ENCODE measurements at places on chromosomes 6 and 20.

DNA sequence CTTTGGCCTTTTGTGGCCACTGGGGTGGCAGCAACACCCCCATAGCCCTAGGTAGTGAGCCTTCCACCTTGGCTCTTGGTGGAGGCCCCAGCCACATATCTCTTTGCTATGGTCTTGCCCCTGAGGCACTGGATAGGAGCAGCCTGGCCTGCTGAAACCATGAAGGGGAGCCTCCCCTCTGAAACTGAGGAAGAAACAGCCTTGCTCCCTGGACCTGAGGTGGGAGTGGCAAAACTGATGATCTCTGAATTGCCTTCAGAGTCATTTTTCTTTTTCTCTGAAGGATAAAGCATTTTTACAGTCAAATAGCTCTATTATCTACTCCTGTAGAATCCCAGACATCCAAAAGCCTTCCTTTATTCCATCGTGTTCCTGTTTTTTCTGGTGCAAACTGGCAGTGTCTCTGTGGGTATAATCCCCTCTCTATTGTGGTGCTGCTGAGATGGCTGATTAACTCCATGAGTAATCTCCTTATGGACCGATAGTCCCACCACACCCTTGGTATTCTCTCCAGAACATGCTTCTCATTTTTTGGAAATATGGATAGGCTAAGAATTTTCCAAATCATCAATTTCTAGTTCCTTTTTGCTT, 22.0 kb upstream of the PRSS35 start:
- no peak for DNase-seq

DNA sequence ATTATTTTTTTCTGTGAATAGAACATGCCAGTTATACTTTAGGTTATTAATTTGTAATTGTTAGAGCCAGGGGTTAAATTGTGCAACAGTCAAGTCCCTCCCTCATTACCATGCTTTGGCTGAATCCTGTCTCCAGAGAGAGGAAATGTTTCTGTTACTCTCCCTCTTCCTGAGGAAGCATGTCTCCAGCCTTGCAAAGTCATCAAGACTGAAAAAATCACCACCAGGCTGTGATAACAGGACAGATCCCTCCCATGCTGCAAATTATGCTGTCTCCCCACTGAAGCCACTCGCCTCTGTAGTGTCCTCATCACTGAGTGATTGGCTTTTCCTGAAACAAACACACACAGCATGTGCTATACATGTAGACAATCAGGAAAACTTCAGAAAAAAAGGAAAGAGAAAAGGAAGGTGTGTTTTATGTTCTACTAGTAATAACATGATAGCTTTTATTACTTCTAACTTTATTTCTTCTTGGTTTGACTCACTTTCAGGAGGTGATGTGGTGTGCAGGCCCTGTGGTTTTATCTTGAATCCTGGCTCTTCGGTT, 290.0 kb upstream of the JAG1 start:
- DNase-seq = no peak

- no peak for DNase-seq
Measured at GRCh38 chr6:125717120-125717731, 32.2 kb upstream of the HEY2 start.

DNA sequence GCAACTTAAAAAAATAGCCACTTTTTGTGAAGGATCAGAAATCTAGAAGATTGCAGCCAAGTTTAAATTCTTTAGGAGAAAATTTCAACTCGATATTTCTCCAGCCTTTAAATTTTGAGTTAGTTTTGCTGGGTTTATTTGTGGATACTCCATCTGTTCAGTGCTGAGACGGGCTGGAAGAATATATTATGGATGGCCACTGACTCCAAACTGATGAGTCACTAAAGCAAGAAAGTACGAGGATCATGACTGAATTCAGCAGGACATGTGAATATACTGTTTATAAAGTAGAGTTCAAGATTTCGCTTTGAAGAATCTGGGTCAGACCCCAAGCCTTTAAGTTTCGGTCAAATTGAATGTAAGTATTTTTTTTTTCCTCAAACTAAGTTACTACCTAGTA, 199.5 kb downstream of the ADGRB3 start:
- no peak for DNase-seq

DNA sequence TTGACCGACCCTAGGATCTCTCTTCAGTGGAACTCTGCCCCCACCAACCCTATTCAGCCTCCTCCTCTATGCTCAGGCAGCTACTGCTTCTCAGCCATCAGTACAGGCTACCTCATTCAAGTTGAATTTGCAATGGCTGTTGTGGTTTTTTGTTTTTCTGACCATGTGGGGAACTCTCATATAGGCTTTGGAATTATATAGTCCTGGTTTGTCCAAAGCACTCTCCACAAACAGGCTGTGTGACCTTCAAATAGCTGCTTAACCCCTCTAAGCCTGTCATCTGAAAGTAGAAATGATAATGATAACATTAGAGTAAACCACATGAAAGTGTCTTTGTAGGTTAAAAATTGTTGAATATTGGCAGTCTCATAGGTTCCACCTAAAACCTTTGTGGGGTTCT, 80.3 kb downstream of the UNC5CL start:
- DNase-seq = no peak

DNA sequence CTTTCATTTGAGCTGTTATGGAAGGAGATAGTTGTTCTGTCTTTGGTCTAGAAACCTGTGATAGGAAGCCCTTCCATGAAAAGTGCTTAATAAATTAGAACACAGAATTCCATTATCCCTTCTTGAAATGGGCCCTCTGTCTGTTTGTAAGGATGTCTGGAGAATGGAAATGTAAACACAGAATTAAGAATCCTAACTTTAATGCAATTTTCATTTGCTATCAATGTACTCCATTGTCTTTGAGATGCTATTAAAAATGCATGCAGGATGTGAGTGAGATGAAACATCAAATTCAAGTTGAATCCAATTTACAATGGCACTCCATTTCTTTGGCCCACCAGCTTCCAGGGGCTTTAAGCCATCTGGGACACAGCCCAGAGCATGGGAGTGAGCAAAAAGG, 13.9 kb upstream of the AARS2 start:
- DNase-seq = no peak

GRCh38 chr6:127131772-127132376, 13.4 kb downstream of the RSPO3 start:
- no peak for DNase-seq

DNA sequence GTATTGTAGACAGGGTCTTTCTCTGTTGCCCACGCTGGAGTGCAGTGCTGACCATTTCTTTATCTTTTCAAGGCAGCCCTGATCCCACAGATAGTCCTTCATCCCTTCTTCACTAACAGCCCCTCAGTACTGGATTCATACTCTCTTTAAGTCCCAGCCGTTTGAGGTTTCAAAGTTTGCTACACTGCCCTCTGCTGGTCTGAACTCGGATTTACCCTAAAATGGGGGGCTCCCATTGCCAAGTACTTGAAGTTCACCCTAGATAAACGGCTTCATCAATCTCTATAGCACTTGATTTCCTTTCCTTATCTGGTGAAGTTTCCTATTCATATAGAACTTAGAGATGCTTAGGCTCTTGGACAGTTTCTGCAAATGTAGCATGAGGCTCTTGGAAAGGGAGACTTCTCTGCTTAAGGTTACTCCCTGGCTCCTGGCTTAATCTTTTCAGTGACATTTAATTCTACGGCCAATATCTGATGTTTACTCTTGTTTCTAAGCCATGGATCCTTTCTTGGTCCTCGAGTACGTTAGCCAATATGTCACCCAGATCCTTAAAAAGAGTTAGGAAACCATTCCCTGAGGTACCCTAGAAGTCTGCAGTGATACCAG, 21.4 kb upstream of the PREP start:
- DNase-seq = peak; percentile 56

GRCh38 chr6:9699888-9700287, 715.0 kb downstream of the TFAP2A start:
- no peak for DNase-seq

GRCh38 chr20:22920898-22921297, 114.2 kb upstream of the SSTR4 start:
- no peak for DNase-seq

DNA sequence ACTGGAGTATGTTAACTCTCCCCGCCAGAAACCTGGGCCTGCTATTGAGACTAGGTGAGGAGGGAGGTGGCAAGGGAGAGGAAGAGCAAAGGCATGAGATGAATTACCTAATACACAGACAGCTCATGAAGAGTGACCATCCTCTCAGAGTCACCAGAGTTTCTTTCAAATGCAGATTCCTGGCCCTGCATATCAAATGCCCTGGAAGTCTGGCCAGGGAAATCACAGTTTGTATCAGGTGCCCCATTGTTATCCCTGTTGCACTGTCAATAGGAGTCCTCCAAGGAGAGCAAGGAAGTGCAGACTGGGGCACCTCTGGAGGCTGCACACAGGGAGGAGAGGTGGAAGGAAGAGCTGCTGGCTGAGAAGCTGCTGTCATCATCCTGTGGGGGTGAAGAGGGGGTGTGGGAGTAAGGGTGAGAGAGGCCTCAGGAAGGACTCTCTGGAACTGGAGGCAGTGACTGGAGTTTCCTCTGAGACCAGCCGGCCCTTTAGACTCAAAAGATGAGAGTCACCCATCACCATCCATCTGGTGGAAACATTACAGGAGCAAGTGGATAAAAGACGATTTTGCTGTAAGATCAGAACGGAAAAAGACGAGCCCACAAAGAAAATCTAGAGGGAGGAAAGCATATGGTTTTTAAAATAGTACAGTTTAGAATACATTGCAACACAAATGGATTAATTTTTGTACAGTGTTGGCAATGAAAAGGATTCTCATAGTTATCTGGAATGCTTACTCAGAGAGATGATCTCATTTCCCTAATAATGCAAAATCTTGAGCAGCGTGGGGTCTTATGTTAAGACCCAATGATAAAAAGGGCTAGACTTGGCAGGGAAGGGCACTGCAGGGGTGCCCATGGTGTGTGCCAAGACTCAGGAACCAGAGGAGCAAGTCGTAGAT, 268.1 kb downstream of the UST start:
- no peak for DNase-seq

DNA sequence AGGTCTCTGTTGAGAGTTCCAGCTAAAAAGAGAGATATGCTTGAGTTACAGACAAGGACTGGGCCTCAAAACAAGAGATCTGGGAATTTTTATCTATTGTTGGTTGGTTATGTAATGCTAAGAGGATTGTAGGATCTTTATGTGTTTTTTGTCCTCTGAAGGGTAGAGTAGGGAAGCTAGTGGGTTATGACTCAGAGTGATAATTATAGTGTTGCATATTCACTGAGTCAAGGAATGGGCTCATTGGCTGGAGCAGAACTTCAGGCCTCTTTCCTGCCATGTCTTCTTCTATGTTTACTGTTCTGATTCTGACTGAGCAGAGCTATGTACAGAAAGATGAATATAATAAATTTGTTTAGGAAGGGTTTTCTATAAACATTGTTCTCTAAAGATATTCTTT, 66.1 kb upstream of the NOX3 start:
- no peak for DNase-seq

GRCh38 chr20:35091816-35092523, 637 bp downstream of the TRPC4AP start:
- no peak for DNase-seq

- DNase-seq = no peak
Measured at GRCh38 chr6:166041277-166041676, 126.4 kb downstream of the TBXT start.

- no peak for DNase-seq
Measured at GRCh38 chr6:149766156-149766769, 16.7 kb downstream of the PCMT1 start.

DNA sequence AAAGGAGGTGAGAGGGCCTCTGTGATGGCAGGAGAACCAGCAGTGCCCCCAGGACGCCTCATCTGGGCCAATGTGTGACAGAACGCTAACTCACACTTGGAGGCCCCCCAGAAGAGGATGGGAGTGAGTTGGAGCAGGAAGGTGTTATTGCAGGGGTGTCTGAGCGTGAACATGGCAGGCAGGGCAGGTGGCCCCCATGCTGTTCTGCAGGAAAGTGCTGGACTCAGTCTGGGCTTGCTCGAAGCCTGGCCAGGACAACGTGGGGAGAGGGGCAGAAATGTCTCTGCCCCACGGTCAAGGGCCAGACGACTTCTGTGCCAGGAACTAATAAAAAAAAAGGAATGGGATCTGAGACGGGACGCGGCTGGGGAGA, 931 bp upstream of the EBF4 start:
- DNase-seq = no peak

DNA sequence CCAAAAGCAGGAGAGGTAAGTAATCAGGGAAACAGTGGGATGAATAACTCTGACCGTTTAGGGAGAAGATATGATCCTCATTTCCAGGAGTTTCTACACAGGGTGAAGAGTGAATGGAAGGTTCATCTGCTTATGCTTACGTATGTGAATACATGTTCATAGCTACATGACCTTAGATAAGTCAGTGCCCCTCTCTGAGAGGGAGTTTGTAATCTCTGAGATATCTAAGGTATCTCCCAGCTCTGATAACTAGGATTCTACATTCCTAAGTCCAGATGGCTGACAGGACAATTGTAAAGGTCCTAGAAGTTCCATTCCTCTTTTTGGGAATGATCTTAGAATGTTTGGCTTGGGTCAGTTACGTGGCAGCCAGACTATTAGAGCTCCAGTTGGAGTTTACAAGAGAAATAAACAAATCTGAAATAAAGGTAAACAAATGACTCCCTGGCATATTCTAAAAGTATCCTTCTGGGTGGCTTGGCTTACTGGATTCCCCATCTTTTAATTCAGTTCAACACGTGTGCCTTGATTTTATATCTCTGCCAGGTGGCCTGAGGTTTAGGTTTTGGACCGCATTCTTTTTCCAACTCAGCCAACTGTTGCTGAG, 15.8 kb downstream of the PROCR start:
- DNase-seq = no peak

GRCh38 chr20:51713213-51713598, 55.0 kb downstream of the ATP9A start:
- no peak for DNase-seq

GRCh38 chr6:150392452-150393220, 23.8 kb downstream of the IYD start:
- DNase-seq = no peak

GRCh38 chr6:86477500-86478148, 459.7 kb upstream of the HTR1E start:
- DNase-seq = no peak

DNA sequence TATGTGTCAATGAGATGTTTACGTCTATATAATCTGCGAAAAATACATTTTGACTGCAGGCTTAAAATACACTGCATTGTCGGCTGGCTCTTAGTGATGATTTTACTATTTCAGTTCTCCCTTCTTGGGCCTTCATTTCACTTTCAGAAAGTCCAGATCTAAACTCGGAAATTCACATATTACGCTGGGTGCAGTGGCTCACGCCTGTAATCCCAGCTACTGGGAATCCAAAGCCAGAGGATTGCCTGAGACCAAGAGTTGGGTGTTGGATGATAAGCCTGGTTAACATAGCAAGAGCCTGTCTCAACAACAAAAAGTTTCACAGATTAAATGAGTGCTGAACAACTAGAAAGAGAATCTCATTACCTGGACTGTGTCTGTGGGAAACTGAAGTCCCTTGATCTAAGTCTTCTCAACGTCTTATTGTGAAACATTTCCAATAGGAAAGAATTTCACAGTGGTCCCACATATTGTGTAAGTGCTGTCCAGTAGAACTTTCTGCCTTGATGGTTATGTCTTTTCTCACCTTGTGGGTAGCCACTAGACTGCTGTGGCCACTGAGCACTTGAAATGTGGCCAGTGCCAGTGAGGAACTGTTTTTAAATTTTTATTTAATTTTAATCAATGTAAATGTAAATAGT, 1.9 kb downstream of the GINM1 start:
- DNase-seq = no peak

- no peak for DNase-seq
Measured at GRCh38 chr6:13339863-13340630, 11.7 kb upstream of the TBC1D7 start.

GRCh38 chr20:34377072-34377847, 14.2 kb downstream of the ITCH start:
- no peak for DNase-seq
